Smooth muscle cell of trachea (primary cell): ENCODE measurements at places on chromosomes 6 and 20. TPM values are rescaled to one million over a fixed set of nuclear protein-coding genes. Genes with fewer than 3 reads are reported as not detected.

Gene TSHZ2
- 0.33 and 0.44 TPM in 2 replicates for total RNA-seq

Gene HUS1B
- total RNA-seq, result 0.99 and 1.2 TPM in 2 replicates

Gene ULBP3
- 12.6 and 28.4 TPM in 2 replicates for total RNA-seq

Gene RFX6
- not detected in 2 replicates for total RNA-seq

Gene OLIG3
- 0.17 TPM in 1 of 2 replicates, not detected in the other for total RNA-seq

Gene SYCP2L
- total RNA-seq, result not detected in 2 replicates
